ENCODE measurements at places on chromosomes 6 and 20. TPM values are rescaled to one million over a fixed set of nuclear protein-coding genes. Genes with fewer than 3 reads are reported as not detected.

FAM217A gene
- not detected for total RNA-seq

KIF25 gene
- total RNA-seq: 0.05 TPM

BAK1 gene
- total RNA-seq: 40.6 TPM

CYP39A1 gene
- not detected for total RNA-seq

PAK5 gene
- not detected for total RNA-seq

ADGRB3 gene
- not detected for total RNA-seq

SFTA2 gene
- not detected for total RNA-seq

SYCP2 gene
- 0.41 TPM for total RNA-seq

DNPH1 gene
- total RNA-seq: 97.6 TPM

CDC25B gene
- 267 TPM for total RNA-seq

PHACTR1 gene
- total RNA-seq: not detected

BNIP5 gene
- total RNA-seq: not detected

SLA2 gene
- 0.10 TPM for total RNA-seq
